ENCODE measurements at places on chromosomes 6 and 20. TPM values are rescaled to one million over a fixed set of nuclear protein-coding genes. Genes with fewer than 3 reads are reported as not detected.

- no peak for DNase-seq
These were observed 328.4 kb downstream of the TPBG start for GRCh38 chr6:82691997-82692396.

- DNase-seq = no peak
These were observed 79.5 kb downstream of the CD83 start for GRCh38 chr6:14197118-14197517.

- DNase-seq = no peak
These were observed 465.3 kb upstream of the SYNCRIP start for GRCh38 chr6:86107985-86108384.

- DNase-seq = no peak
These were observed 29.5 kb downstream of the FASTKD5 start for GRCh38 chr20:3130051-3130600.

DNA sequence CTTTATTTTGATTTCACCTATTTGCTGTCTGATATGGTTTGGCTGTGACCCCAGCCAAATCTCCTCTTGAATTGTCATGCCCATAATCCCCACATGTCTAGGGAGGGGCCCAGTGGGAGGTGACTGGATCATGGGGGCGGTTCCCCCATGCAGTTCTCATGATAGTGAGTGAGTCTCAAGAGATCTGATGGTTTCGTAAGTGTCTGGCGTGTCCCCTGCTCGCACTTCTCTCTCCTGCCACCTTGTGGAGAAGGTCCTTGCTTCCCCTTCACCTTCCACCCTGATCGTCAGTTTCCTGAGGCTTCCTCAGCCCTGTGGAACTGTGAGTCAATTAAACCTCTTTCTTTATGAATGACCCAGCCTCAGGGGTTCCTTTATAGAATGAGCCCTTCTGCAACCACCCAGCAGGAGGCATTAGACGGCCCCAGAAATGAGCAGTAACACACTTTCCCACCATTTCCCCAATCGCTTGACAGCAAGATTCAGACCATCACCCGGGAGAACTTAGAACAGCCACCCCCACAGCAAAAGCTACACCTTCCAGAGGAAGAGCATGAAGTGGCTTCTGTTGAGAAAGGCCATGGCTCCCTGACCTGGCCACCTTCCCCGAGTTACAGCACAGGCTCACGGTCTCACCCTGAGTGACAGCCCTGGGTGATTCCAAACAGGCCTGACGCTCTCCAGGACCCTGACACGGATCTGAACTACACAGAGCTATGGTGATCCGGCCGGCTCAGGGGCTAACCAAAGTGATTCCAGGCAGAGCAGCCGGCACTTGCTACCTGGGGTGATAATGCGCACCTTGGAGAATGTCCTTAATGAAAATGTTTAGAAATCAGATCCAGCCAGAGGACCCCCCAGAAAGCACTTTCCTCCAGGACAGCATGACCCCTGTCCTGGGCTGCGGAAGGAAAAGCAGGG lies 131.2 kb upstream of the CDH4 start:
- DNase-seq = peak; percentile 26

DNA sequence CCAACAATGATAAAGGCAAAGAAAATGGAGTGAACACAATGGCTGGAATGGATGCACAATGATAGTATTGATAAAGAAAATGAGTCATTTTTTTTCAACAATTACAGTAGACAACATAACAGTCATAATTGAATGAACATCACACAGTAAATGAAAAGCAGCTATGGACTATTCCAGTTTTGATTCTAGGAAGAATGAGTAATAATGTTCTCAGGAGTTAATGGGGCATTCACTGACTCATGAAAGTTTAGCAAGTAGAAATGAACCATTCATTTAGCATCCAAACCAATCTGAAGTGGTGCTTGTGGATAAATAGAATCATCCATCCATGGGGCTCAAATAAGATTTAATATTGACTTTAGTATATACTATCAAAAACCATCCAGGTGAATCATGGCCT lies 1029.5 kb upstream of the GJE1 start:
- DNase-seq = no peak

DNA sequence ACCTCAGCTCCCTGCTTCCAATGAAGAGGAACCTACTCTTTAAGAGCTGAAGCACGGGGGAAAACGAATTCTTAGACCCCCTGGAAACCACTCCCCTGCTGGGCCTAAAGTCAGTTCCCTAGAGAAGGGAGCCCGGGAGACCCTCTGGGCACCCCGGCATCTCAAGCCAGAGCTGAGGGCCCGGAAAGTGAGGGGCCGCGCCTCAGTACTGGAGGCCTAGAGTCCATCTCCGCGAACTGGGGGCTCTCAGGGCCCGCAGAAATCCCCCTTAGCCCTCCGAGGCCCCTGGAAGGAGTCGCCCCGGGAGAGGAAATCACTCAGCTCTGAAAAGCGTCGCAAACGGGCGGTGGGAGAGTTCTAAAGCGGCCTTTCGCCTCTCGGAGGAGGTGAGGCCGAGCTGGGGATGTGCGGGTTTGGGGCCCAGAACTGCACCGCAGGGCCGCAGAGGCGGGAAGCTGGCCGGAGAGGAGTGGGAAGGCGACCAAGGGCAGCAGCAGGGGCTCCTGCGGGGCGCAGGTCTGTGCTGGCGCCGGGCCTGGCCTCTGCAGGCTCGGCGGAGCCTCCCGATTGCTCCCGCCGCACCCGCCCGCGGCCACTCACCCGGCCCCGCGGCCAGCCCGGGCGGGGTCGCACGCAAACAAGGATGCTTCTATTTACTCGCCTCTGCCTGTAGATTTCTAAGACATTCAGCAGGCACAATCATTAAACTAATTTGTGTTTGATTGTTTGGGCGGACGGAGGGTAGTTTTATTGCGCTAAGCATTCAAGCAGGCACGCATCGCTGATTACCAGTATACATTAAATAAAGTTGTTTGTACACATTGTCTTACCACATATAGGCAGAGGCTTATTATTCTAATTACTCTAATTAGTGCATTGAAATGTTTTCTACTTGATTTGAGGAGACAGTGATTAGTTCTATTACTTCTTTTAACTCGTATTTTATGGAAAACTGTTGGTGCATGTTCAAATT lies 9.2 kb downstream of the POU3F2 start:
- DNase-seq = no peak

The FILIP1 gene
- 45.4 TPM for polyA plus RNA-seq

The GTSF1L gene
- not detected for polyA plus RNA-seq

The TRIM31 gene
- polyA plus RNA-seq = not detected

DNA sequence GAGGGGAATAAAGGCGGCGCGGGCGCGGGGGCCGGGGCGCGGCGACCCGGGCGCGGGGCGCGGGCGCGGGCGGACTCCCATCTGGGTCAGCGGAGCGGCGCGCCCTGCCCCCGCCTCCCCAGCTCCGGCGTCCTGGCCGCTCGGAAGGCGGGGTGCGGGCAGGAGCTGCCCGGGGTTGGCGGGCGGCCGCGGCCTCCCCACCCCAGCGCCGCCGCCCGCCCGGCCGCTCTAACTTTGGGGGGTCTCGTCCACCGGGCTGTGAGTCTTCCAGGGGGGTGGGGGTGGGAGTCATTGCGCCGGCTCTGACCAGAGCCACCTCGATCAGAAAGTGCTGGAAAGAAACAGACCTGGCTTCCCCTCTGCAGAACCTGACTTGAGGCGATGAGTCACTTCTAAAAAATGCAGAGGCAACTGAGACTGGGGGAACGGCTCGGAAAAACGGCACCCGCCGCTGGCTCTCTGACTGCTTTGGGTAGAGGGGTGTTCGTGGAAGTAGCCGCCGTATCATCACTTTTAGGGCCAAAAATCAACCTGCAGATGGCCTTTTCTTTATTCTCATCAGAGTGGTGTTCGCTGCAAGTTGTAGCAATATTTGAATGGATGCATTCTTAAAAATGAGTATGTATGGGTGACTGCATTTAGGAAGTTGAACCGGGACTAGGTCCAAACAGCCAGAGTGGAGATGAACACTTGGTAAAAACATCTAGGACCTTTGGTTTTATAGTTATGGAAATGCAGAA lies 667 bp downstream of the CAP2 start:
- DNase-seq = peak; percentile 57

DNA sequence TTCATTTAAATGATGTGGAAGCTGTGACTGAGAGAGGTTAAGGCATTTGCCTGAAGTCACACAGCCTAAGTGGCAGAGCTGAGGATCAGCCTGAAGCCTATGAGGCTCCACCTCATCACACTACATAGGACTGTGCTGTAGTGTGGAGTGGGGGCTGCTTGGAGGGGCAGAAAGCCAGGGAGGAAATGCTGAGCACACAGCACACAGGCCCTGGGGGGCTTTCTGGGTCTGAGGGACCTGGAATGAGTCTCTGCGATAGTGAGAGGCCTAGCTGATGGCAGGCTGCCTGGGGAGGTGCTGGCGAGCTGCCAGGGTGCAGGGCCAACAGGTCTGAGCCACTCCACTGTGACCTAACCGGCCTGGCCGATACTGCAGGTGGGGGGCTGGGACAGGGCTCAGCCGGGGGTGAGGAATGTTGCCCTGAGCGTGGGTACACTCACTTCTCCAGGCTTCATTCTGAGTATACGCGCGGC lies 2.2 kb upstream of the ARHGAP40 start:
- DNase-seq = no peak

The MAP3K7 gene
- 35.9 TPM for polyA plus RNA-seq

- DNase-seq = no peak
These were observed 16.0 kb downstream of the FOXO3 start for GRCh38 chr6:108576709-108577108.

The GINM1 gene
- 45.7 TPM for polyA plus RNA-seq

- DNase-seq = no peak
These were observed 22.2 kb downstream of the OLIG3 start for GRCh38 chr6:137471986-137472385.

The TXLNB gene
- polyA plus RNA-seq = 128 TPM

DNA sequence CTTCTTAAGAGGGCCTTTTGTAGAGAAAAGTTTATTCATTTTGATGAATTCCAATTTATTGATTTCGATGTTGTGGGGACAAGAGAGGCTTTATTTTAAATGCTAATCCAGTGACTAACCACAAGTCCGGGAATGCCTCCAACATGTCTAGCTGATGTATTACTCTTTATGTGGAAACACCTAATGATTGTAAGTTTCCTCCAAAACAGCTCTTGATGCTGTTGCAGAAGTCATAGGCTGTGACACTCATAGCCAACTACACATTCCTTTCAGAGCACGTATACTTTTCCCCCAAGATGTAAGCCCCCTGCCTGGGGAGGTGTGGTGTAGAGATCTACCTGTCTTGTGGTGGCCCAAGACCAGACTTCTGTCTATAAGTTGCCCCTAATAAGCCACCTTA lies 61.3 kb upstream of the RNF24 start:
- DNase-seq = peak; percentile 80

The CASS4 gene
- 6.9 TPM for polyA plus RNA-seq

DNA sequence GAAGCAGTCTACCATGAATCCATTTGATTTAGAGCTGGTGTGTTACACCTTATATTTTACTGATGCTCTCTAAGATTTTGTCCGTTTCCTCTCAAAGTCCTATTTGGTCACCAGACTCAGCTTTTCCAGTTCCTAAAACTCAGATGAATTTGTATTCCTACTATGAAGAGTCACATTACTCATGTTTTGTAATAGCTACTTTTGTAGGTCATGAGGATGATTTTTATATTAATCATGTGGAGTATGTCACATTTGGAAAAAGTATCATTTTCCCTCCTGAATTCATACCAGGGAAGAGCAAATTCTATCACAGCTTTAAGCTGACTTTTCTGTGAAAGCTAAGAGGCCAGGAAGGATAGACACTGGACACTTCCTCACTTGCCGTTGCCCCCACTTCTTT lies 140.6 kb upstream of the SCGN start:
- DNase-seq = no peak

DNA sequence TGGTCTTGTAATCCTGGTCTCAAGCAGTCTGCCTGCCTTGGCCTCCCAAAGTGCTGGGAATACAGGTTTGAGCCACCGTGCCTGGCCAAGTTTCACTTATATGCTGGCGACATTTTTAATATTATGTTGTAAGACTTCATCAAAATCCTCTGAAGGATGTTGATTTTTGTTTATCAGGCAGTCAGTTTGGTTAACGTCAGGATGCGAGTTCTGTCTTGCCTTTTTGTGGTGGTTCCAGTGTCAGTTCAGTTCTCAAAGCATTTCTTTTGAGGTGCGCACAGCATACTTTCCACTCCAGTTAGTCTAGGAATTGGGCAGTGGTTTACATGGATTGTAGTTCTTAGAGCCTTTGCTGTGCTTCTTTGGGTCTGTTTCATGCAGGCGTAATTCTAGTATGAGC lies 24.9 kb downstream of the SCAF8 start:
- DNase-seq = no peak

The DOK5 gene
- 27.1 TPM for polyA plus RNA-seq

The MDFI gene
- polyA plus RNA-seq = 57.0 TPM

- DNase-seq = no peak
These were observed 569.0 kb downstream of the KIF16B start for GRCh38 chr20:16004108-16004854.

- DNase-seq = no peak
These were observed 35.3 kb upstream of the CDKN1A start for GRCh38 chr6:36642913-36643817.

DNA sequence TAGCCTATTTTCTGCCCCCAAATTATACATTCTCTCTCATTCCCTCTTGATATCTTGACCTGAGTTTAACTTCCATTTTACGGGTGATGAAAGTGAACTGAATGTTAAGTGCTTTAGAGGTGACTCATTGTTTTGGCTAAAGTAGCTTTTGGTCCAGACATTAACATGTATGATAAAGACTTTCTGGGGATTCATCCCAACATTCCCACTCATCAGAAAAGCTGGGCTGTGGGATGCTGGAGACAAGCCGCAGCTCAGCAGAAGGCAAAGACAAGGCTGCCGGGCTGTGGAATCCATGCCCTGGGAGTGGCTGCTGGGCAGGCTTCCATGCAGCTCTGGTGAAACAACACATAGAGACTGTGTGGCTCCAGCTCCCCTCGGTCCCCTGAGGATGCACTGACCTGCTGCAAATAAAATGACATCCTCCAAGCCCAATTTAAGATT lies 89.9 kb upstream of the SYNDIG1 start:
- DNase-seq = peak; percentile 27

The TAF11 gene
- 46.2 TPM for polyA plus RNA-seq

The PYGB gene
- 25.4 TPM for polyA plus RNA-seq

Data from hindlimb muscle (tissue), 1 donor.